Stimulated activated CD4-positive, alpha-beta T cell treated with anti-CD3 and anti-CD28 coated beads, Interleukin-15, amount 100 ng/mL, for 1 hour (primary cell): ENCODE measurements at places on chromosomes 11 and 22.

GRCh38 chr11:69917529-69917928 lies 98.3 kb upstream of the FGF3 start:
- DNase-seq: no peak

GRCh38 chr11:46733234-46733633 lies 14.2 kb downstream of the F2 start:
- no peak for DNase-seq

- no peak for DNase-seq
Observed at GRCh38 chr11:128451652-128452470, 135.5 kb downstream of the ETS1 start.

- DNase-seq: no peak
Observed at GRCh38 chr11:113554526-113554925, 79.3 kb upstream of the DRD2 start.

DNA sequence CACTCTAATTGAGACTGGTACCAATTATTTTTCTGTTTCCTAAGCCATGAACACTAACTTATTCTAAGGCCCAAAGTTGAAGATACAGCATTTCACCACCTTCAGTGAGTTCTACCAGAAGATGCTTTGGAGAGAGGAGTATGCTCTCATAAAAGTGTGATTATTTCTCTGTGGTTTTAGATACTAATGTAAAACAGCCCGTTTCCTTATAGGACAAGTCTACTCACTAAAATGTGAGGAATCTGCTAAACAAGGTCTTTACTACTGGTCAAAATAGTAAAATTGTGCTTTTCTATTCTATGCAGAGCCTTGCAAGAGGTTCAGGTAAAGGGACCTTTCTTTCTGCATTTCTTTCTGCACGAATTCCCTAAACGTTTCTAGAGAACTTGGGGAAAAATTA lies 2.4 kb downstream of the LGR4 start:
- DNase-seq: no peak

DNA sequence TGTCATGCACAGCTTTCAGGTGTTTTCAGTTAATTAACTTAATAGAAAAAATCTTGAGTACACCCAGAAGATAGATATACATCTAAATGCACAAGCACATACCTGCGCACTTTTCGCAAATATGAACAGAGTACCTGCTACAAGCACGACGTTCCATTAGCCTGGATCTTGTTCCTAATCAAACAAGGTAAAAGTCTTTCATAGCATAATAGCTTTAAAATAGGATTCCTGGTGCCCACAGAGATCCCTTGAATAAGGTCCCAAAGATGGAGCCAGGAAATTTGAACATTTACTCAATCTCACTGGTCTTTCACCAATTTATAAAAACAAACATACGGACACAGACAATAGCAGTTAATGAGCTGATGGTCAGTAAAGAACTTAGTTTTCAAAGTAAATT lies 689.8 kb upstream of the CHORDC1 start:
- no peak for DNase-seq

GRCh38 chr11:127308291-127308690 lies 307.7 kb upstream of the KIRREL3 start:
- no peak for DNase-seq

- DNase-seq: no peak
Observed at GRCh38 chr11:100639140-100639539, 47.9 kb upstream of the ARHGAP42 start.

GRCh38 chr11:34037016-34037415 lies 14.5 kb upstream of the CAPRIN1 start:
- no peak for DNase-seq

GRCh38 chr22:16960884-16961249 lies 47.2 kb downstream of the GAB4 start:
- DNase-seq: no peak

- no peak for DNase-seq
Observed at GRCh38 chr11:115084231-115084630, 405.9 kb downstream of the NXPE2 start.

DNA sequence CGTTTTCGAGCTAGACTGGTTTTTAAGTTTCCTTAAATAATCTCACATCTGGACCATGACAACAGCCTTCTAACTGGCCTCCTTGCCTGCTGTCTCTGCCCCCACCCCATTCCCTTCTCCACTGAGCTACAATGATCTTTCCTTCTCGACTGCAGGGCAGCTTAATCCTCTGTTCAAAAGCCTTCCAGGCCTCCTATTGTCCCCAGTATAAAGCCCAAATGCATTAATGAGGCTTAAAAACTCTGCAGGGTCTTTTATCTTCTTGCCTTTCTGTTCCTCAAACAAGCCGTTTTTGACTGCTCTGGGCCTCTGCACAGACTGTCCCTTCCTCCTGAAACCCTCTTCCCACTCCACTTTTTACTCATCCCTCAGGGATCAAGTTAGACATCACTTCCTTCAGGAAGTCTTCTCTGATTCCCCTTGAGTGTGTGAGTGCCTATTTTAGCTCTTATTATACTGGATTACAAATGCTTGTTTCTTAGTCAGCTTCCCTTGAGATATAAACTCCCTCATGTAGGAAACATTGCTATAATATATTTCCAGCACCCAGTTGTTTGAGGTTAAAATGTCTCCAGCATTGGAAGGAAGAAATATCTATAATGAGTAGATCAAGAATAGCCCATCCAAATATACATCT lies 23.6 kb upstream of the PAMR1 start:
- DNase-seq: no peak

GRCh38 chr11:71563406-71563805 lies 2.0 kb upstream of the KRTAP5-10 start:
- no peak for DNase-seq

- no peak for DNase-seq
Observed at GRCh38 chr11:94883878-94884277, 89.5 kb downstream of the CWC15 start.

- no peak for DNase-seq
Observed at GRCh38 chr11:126134461-126135155, 71.9 kb upstream of the CDON start.

DNA sequence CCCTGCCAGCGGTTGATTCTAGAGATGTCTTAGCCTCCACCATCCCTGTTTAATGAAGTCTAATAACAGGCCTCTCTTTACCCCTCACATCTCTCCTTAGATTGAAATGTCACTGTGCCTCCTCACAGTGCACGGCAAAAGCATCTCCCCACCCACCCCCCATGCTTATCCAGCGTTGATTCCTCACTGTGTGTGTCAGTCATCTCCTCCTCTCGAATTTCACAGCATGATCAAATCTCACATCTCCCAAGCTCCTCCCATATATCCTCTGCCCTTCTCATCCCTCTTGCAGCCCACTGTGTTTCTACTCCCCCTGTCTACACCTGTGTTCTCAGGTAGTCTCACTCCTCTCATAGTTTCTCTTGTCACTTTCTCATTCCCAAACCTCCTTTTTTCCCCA lies 84.6 kb downstream of the DBX1 start:
- no peak for DNase-seq

DNA sequence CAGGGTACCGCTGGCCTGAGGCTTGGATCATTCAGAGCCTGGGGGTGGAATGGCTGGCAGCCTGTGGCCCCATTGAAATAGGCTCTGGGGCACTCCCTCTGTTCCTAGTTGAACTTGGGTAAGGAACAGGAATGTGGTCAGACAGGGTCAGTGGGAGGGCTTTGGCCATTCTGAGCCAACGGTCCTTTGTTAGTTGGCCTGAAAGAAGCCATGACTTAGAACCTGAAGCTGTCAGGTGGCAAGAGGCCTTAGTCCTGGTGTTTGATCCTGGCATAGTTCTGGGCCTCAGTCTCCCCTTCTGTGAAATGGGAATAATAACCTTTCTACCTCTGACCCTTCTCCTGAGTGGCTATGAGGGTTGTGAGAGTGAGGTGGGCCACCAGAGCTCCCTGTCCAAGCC lies 8.3 kb downstream of the PGAP2 start:
- DNase-seq: no peak

- no peak for DNase-seq
Observed at GRCh38 chr11:124207102-124207792, 24.1 kb downstream of the OR10D3 start.

- DNase-seq: no peak
Observed at GRCh38 chr11:25435197-25435596, 896.7 kb upstream of the ANO3 start.

DNA sequence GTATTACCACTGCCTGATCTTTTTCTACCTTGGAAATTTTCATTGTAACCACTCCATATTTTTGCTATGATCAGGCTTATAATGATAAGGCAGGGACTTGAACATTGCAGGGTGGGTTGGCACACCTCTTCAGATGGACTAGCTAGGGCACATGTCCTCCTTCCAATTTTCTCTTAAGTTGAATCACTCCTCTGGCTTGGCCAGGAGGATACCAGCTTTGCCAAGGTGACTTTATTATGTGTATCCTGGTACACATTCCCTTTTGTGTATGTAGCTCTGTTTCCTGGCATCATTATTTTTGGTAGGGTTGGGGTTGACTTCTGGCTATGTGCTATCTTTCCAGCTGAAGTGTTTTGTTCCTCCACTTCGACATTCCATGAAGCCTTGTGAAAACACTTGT lies 8.5 kb upstream of the LDLRAD3 start:
- DNase-seq: no peak

DNA sequence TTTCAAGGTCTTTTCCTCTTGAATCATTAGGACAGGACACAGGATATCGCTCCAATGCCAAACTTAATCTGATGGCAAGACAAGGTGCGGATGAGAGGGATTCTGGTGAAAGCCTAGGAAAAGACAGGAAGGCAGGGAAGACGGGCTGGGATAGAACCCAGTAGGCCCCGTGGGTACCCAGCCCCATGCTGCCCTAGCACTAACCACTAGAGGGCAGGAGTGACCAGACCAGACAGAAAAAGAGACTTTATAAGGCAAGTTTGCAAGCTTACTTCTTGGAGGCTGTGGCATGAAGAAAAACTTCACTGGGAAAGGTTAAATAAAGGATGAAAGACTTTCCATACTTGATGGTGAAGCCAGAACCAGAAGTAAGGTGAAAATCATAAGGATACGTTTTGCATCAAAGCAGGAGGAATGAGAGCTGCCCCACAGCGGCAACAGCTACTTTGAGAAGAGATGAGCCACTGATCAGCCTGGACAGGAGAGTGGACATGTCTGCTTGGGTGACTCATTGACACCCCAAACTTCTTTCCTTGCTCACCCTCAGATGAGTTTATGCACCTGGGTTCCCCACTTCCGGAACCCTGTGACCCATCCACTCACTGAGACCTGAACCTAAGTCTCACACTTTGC lies 39.8 kb downstream of the SYN3 start:
- no peak for DNase-seq

DNA sequence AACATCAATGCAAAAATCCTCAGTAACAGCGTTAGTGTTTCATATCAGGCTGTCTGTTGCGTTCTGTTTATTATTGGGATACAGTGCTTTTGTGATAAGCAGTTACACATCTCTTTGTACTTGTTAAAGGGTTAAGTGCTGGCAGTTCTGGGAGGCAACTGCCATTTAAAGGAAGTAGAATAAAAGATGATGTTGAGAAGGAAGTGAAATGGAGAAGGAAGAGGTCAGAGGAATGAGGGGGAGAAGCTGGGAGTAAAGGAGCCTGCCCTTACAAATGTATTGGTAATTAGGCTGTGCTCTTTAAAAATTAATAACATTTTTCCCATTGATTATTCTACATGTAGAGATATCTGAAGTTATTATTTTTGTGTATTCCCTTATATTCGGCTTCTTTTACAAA lies 674.7 kb downstream of the NTM start:
- DNase-seq: no peak

- DNase-seq: no peak
Observed at GRCh38 chr11:92154110-92154509, 70.5 kb upstream of the FAT3 start.

- no peak for DNase-seq
Observed at GRCh38 chr11:117874910-117875381, 1.5 kb downstream of the FXYD6 start.

DNA sequence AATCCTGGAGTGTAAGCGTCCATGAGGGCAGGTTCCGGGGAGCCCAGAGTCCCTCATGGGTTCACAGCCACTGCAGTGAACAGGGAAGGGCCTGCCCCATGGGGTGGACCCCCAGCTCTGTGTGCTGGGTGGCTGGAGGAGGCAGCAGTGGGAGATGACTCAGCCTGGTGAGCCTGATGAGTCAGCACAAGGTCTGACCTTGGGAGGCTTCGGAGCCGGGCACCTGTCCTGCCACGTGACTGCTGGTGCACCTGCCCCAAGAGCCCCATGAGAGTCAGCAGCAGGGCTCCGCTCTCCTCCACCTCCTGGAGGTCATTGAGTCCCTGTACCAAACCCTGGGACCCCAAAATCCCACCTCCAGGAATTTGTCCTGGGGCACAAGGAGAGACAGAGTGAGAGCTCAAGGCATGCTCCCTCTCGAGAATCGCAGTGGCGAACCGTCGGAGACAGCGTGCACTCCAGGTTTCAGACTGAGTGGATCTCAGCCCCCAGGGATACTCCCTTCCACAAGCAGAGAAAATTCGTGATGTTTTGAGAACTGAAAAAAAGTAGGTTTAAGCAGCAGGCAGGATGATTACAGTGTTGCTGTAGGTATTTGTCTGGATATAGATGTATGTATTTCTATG lies 1221.7 kb downstream of the BRD1 start:
- no peak for DNase-seq

- DNase-seq: no peak
Observed at GRCh38 chr11:130554241-130555055, 106.0 kb downstream of the ADAMTS15 start.

DNA sequence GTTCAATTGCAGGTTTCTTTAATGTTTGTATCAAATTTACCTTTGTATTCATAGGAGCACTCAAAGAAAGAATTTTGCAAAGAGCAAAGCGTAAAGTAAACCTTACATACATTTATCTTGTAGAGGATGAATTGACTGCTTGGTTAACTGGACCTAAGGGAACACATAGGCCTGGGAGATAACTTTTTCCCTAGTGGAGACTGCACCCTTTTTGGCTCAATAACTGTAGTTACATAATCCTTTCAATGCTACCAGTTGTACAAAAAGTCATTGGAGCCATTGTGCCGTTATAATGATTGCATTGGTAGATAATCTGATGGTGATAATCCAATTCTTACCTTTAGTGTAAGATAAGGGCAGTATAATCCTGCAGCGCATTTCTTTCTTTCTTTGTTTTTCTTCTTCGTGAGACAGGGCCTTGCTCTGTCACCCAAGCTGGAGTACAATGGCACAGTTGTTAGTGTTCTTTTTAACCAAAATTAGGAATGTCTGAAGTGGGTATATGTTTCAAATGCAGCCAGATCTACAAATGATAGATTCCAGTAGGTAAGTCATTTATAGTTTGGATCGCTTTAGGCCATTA lies 18.3 kb downstream of the ATG13 start:
- DNase-seq: no peak

- DNase-seq: no peak
Observed at GRCh38 chr11:107704451-107704850, 7.4 kb downstream of the SLN start.

DNA sequence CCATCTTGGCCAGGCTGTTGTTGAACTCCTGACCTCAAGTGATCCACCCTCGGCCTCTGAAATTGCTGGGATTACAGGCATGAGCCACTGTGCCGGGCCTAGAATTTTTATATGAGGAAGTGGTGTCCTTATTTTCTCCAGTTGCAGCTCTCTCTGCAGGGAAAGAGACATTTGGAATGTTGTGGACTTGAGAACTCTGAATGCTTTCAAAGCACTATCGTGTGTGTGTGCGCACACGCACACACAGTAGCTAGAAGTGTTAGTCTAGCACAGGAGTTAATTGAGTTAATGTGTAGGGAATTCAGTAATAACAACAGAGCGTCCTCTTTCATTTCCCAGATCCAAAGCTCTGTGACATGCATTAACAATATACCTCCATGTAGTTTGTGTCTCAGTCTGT lies 164.0 kb upstream of the RASSF10 start:
- no peak for DNase-seq
